ENCODE measurements at places on chromosomes 4 and X. TPM values are rescaled to one million over a fixed set of nuclear protein-coding genes. Genes with fewer than 3 reads are reported as not detected.

Gene PROM1
- 0.64 TPM for total RNA-seq

Gene CXCL11
- not detected for total RNA-seq

Gene SASH3
- 102 TPM for total RNA-seq

Gene CXXC4
- not detected for total RNA-seq

Gene CLTRN
- total RNA-seq: 0.23 TPM

Gene ZDHHC15
- 0.05 TPM for total RNA-seq

Gene ANK2
- total RNA-seq: 2.5 TPM

Gene NOX1
- not detected for total RNA-seq

Gene VCX3A
- total RNA-seq: not detected

- DNase-seq: no peak
These were observed 27.1 kb upstream of the HOPX start for GRCh38 chr4:56708146-56708545.

GRCh38 chr4:108433832-108434231 is 186.5 kb upstream of the RPL34 start:
- peak; percentile 47 for DNase-seq

DNA sequence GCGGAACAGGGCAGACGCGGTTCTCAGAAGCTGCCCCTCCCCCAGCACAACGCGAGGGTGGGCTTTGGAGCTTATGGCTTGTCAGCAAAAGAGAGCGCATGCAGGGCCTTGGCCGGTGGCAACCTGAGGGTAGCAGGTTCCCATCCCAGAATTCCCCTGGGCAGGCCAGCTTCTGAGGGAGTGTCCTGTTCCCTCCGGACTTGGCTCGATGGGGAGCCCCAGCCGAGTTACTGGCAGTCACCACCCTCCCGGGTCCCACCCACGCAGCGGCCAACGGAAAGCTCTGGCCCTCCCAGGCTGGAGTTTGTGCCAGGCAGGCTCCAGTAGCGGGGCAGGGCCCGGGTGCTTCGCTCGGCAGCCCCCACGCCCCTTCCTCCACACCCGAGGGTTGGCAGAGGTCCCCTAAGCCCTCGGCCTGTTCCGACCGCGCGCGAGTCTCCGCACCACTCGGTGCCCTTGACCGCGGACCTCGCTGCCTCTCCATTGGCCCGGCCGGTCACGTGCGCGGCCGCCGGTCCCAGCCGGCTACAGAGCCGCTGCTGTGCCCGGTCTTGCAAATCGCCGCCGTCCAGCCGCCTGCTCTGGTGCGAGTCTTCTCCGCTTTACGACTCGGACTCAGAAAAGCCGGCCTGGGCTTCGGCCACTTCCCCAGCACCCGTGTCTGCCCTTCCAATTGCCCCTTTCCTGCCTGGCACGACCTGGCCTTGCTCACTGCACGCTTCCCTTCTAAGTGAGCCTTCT is 20.9 kb upstream of the MTM1 start:
- no peak for DNase-seq

- DNase-seq: no peak
These were observed 5.5 kb downstream of the TMEM131L start for GRCh38 chr4:153471698-153472093.

DNA sequence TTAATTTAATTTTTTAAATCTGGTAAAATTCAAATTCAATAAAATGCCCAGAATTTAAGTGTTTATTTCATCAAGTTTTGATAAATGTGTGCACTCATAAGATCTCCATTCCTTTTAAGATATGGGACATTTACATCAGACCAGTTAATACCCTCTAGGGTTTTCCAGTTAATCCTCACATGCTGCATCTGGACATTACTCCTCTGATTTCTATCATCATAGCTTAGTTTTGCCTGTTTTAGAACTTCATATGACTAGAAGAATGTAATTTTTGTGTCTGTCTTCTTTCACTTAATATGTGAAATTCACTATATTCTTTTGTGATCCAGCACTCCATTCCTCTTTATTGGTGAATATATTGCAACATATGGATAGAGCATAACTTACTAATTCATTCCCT is 727.7 kb upstream of the FAM241A start:
- no peak for DNase-seq

DNA sequence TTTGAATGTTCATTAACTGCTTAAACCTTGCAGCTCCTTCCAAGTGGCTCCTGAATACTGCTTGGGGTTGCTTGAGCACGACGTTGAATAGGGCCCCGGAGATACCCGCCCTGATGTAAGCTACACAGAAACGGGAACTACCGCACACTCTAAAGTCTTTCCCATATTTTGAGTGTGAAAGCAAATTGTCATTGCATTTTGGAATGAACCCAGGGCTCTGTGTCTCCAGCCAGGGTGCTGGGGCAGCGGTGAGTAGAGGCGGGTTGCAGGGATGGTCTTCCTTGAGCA is 59.4 kb upstream of the HELT start:
- DNase-seq: no peak

DNA sequence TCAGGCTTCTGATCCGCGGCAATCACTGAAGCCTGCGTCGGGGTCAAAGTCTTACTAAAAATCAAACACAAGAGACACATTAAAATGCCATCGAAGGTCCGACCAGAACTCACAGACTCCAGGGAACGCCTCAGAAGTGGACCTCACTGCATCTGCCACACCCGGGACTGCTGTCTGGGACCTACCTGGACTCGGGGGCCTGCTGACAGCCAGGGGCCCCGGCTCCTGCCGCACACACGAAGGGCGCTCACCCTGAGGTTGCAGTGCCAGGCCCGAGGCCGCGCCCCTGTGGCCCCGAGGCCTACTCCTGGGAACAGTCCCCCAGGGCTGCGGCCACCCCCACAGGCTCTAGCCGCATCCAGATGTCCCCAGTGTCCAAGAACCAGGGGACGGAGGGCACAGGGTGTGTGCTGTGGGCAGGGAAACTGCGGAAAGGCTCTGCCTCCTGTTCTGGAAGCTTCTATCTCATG is 7.4 kb downstream of the CTBP1 start:
- DNase-seq: no peak

DNA sequence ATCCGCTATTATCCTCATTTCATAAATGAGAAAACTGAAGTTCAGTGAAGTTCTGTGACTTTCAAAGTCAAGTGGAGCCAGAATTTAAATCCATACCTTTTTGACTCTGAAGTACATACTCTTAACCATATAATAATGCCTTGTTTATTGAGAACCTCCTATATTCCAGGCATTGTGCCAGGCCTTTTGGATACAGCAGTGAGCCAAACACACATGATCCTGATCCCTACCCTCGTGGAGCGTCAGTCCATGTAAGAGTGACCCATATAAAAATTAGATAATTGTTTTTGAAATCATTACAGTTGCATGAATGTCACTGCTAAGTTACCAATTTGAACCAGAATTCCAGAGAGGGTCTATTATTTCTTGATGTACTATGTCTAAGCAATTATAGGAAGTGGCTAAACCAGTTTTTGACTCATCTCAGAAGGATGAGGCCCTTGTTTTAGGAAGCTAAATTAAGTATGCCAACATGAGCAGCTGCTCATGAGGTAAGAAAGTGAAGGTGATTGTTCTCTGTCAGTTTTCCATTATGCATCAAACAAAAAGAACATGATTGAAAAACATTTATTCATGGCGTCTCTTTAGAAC is 289.5 kb downstream of the GLUD2 start:
- no peak for DNase-seq

- no peak for DNase-seq
These were observed 180.0 kb downstream of the DHRSX start for GRCh38 chrX:2320580-2321327.

GRCh38 chrX:9339603-9340491 is 125.0 kb upstream of the TBL1X start:
- no peak for DNase-seq

DNA sequence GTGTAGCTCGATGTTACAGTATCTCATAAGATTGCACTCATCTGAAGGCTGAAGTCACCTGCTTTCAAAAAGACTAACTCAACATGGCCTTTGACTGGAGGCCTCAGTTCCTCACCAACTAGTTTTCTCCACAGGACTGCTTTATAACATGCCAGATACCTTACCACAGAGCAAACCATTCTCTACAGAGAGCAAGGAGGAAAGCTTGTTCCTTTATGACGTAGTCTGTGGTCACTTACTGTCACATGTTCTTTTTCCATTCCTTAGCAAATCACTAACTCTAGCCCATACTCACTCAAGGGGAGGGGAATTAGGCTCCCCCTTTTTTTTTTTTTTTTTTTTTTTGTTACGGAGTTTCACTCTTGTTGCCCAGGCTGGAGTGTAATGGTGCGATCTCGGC is 3.2 kb downstream of the THAP9 start:
- DNase-seq: peak; percentile 26

DNA sequence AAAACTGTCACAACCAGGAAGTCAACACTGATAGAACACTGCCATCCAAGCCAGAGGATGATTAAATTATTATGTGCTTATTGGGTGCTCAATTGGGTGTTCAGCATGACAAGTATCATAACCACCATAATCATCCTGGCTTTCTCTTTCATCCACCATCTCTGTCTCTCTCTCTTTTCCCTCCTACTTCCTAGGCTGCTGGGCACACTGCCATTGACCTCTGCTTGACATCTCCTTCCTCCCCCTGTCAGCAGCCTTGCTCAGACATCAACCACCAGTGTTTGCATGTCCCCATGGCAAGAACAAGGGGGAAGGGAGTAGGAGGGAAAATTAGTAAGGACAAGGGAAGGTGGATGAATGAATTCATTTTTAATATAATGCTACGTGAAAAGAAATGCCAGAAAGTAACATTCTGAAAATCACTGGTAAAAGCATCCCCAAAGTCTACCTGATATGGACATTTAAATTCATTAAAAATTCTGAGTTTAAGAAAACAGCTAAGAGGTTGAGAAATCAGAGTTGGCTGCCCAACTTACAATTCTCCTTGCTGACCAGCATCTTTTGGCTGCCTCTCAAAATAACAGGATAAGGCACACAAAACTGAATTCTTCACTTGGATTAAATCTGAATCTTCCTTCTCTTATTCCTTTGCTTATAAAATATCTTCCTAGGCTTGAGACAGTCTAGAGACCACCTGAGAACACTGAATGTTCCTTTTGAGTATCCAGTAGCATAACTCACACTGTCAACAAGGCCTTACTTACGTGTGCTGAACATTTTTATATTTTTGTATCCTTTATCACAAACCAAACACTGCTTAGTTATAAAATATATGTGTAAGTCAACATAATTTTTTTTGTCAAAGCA is 48.5 kb downstream of the SNCA start:
- no peak for DNase-seq

GRCh38 chrX:24235084-24235710 is 78.7 kb downstream of the SUPT20HL2 start:
- DNase-seq: no peak

- DNase-seq: no peak
These were observed 260.9 kb upstream of the RPS6KA3 start for GRCh38 chrX:20527558-20528011.

DNA sequence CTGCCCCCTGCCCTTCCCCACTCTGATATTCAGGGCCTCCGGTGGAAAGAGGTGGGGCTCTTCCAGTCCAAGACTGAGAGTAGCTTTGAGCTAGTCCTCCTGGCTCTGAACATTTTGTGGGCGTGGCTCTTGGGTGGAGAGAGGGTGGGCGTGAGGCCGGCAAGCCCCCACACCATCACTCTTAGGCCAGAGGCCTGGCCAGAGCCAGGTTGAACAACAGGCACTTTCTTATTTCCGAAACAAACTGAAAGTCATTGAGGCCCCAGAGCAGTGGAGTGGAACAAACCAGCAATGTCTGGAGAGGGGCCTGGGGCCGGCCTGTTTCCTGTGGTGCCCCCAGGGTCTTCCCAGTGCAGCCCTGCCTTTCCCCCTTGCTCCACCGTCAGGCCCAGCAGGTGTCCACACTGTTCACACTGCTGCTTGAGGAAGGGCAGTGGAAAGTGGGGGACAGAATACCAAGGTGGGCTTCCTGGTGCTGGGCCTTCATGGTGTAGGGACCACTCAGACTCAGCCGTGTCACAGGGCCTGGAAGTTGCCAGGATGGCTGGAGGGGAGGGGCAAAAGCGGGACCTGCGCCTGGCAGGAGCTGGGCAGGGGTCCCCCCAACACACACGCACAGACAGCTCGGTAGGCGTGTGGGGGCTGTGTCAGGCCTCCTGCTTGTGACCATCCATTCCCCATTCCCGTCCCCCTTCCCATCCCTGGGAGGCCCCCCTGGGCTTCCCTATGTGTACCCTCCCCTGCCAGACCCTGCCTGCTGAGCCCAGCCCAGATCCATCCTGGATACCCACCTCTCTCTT is 2.9 kb downstream of the ADRA2C start:
- no peak for DNase-seq

GRCh38 chrX:118706681-118707080 is 20.7 kb upstream of the IL13RA1 start:
- no peak for DNase-seq

DNA sequence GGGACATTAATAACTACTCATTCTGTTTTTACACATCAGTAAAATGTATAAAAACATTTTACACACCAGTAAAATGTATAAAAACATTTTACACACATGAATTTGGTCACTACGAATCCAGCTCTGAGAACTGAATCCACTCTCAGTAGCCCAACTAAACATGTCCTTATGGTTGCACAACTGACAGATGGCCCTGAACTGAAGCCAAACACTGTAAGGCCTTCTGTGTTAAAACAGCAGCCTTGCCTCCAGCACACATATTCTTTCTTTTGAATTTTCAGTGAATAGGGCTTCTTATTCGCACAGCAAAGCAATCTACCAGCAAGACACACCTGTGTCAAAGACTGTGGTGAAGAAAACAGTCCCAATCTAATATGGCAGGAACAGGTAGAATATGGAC is 169.9 kb upstream of the FMR1 start:
- DNase-seq: no peak

DNA sequence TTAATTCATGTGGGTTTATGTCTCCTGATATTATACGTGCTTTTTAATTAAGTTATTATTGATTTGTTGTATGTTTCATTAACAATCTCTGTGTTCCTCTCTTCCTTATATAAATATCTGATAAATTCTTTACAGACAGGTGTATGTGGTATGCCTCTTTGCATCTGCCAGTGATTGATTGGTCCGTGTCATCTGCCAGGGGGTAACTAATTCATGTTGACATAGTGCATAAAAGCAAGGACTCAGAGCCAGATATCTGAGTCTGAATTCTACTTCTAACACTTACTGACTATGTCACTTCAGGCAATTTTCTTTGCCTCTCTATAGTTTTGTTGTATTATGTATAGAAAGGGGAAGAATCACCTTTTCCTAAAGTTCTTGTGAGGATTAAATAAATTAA is 5.2 kb upstream of the AMBN start:
- no peak for DNase-seq

GRCh38 chrX:110000000-110000399 is 2.9 kb upstream of the TMEM164 start:
- no peak for DNase-seq

GRCh38 chr4:155572106-155572703 is 94.4 kb upstream of the GUCY1A1 start:
- DNase-seq: no peak

- DNase-seq: no peak
These were observed 55.6 kb upstream of the STS start for GRCh38 chrX:7091923-7092322.
